ENCODE measurements at places on chromosomes 13 and 19.

DNA sequence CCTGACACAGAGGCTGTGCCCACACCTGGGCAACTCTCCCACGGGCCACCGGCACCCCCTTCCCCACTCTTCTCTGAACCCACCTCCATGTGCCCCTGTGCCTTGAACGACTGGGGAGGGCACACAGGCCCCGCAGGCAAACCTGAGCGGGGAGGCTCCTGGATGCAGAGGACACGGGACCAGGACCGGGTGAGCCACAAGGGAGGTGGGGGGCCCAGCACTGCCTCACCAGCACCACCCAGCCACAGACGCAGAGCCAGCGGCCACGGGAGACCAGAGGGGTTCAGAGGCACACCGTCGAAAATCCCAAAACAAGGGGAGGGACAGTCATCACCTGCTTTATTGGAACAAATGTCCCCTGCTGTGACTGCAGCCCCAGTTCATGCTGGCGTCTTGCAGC lies 49.4 kb downstream of the STK24 start:
- DNase-seq, result no peak

- DNase-seq, result no peak
These were observed 445.9 kb downstream of the ZNF536 start for GRCh38 chr19:30817965-30818567.

GRCh38 chr13:71461892-71462291 lies 405.1 kb downstream of the DACH1 start:
- no peak for DNase-seq

DNA sequence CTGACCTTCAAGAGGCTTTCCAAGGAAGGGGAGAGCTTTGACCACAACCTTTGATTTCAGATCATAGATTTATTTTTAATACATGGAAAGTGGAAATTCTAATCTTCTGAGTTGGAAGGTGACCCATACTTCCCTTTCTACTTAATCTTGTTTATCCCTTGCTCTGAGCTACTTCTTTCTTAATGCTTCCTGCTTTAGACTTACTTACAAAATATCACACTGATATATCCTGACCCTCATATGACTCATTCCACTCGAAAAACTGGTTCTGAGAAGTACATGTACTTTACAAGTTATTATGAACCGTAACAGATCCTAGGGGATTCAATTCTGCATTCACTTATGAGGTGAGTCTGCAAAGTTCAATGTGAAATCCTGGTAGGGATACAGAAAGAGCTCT lies 76.2 kb upstream of the IRS2 start:
- no peak for DNase-seq

- DNase-seq, result no peak
These were observed 7.0 kb downstream of the MYH14 start for GRCh38 chr19:50210425-50210824.

GRCh38 chr19:32829345-32829896 lies 40.1 kb downstream of the SLC7A9 start:
- DNase-seq, result no peak

DNA sequence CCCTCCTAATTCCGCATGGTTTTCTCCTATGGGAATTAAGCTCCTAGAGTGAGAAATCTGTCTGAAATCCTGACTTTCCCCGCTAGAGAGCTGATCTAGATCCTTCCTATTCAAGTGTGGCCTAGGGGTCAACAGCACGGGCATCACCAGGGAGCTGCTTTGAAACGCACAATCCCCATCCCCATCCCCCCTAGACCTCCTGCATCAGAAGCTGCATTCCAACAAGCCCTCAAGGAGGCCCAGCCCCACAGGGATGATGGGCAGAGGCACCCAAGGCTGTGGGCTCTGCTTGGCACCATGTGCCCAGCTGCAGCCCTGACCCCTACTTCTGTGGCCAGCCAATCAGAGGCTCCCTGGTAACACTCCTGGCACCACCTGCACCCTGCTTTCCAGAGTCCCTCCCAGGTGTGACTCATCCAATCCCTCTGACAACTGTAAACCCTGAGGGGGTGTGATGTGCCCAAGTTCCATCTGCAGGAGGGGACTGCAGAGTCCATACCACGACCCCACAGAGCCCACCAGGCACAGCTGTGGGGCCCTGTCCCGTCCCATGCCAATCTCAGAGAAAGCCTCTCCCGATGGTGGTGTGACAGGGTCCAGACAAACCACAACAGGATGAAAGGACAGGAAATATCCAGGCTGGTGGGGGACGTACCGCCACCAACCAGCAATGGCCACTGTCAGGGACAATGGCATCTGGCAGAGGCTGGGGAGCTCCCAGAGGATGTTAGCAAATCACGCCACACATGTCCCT lies 19.8 kb upstream of the SLC35E1 start:
- DNase-seq, result no peak

DNA sequence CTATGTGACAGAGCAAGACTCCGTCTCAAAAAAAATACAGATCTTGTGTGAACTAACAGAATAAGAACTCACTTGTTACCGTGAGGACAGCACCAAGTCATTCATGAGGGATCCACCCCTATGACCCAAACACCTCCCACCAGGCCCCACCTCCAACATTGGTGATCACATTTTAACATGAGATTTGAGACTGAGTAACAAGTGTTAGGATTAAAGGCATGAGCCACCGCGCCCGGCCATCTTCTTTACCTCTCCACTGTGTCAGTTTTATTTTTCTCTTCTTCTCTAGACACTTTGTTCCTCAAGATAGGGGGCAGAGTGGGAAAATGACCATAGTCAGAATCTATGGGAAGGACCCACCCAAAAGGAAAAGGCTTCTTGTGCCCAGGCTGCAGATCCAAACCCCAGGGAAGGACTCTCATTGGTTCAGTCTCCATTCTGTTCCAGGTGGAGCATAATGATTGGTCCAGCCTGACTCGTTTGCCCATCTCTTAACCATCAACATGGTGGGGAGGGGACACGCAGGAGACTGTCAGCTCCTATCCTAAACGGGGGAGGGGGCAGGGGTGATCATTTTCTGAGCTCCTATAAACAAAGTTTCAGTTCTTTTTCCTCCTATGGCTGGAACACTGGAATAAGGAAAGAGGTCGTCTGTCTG lies 1.3 kb upstream of the CALM3 start:
- DNase-seq, result no peak

DNA sequence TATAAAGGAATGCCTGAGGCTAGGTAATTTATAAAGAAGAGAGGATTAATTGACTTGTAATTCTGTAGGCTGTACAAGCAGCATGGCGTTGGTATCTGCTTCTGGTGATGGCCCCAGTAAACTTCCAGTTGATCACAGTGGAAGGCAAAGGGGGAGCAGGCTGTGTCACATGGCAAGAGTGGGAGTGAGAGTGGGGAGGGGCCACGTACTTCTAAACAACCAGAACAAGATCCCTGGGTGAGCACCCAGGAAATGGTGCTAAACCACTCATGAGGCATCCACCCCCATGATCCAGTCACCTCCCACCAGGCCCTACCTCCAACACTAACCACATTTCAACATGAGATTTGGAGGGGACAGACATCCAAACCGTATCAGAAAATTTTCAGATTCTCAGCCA lies 3.0 kb upstream of the RNF113B start:
- DNase-seq, result no peak

Measured in non-pigmented ciliary epithelial cell (primary cell).